Natural killer cell treated with Interleukin-12 subunit alpha and Interleukin-12 subunit beta and Interleukin-15 and Interleukin-18, amount 100 ng/mL, for 72 hours (primary cell): ENCODE measurements at places on chromosomes 6 and 20.

DNA sequence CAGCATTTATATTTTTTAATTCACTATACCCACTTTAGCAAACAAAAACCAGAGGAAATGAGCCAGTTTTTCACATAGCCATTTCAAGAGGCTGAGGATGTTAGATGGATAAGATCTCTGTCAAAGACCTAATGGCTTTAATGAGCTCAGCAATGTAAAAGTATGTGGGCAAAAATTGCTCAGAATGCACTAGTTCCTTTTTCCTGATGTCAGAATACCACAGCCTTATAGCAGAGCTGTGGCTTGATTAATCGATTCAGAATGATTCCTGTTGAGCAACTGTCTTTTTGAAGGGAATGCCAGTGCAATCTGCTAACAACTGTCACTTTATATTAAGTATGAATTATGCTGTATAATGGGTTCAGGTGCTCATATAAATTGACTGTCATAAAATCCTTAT is 100.6 kb upstream of the HIVEP1 start:
- no peak overlapping the region for H3K4me3 ChIP-seq
- peaks cover 18% of the 10 kb centered on the region for H3K27me3 ChIP-seq
- H3K36me3 ChIP-seq = no peaks in the 10 kb centered on the region
- no peak for DNase-seq
- peaks cover 3% of the 10 kb centered on the region for H3K4me1 ChIP-seq
- no peak overlapping the region for H3K27ac ChIP-seq

GRCh38 chr20:9321007-9321406 is 193.4 kb upstream of the LAMP5 start:
- no peak for DNase-seq
- H3K27me3 ChIP-seq = no peaks in the 10 kb centered on the region
- H3K4me1 ChIP-seq = peaks cover 15% of the 10 kb centered on the region
- H3K4me3 ChIP-seq = no peak overlapping the region

DNA sequence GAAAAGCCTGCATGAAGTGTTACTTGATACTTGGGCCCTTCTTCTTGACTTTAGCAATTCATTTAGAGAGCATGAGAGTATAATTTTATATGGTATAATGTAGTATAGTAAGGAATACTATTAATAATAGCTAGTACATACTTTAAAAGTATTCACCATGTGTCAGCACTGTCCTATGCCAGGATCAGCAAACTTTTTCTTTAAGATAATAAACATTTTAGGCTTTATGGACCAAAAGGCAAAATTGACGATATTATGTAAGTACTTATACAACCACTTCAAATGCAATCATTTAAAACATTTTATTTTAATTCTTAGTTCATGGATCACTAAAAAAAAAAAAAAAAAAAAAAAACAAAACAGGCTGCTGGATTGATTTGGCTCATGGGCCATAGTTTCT is 163.9 kb downstream of the IBTK start:
- H3K4me3 ChIP-seq = no peak overlapping the region
- H3K27ac ChIP-seq = no peak overlapping the region
- H3K27me3 ChIP-seq = no peaks in the 10 kb centered on the region
- no peaks in the 10 kb centered on the region for H3K36me3 ChIP-seq
- no peaks in the 10 kb centered on the region for H3K4me1 ChIP-seq

GRCh38 chr20:49526056-49526455 is 41.9 kb downstream of the PTGIS start:
- H3K27ac ChIP-seq = no peak overlapping the region
- peaks cover 5% of the 10 kb centered on the region for H3K36me3 ChIP-seq
- no peak overlapping the region for H3K4me3 ChIP-seq
- no peak for DNase-seq
- peaks cover 31% of the 10 kb centered on the region for H3K27me3 ChIP-seq

GRCh38 chr6:143429970-143430369 is 20.5 kb downstream of the ADAT2 start:
- no peaks in the 10 kb centered on the region for H3K36me3 ChIP-seq
- no peak for DNase-seq
- H3K27me3 ChIP-seq = no peaks in the 10 kb centered on the region
- no peaks in the 10 kb centered on the region for H3K4me1 ChIP-seq
- no peak overlapping the region for H3K27ac ChIP-seq

- DNase-seq = no peak
- no peak overlapping the region for H3K4me3 ChIP-seq
- no peaks in the 10 kb centered on the region for H3K36me3 ChIP-seq
- H3K27me3 ChIP-seq = peaks cover 55% of the 10 kb centered on the region
Measured at GRCh38 chr6:38968702-38969149, 79.9 kb upstream of the GLP1R start.

DNA sequence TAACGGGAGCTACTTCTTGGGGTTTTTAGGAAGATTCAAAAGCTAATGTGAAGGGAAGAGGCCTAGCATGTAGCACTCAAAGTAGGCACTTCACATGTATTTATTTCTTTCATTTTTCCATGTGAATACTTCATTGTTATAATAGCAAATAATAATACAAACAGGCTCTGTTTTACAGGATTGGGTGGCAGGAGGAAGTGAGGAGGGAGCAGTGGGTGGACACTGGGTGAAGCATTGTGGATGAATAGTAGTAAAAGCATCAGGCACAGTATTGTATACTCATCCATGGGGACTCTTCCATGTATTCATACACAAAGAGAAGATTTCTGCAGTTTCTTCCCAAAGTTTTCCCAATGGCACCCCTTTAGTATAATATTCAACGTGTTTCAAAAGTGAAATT is 38.4 kb upstream of the SNRPB2 start:
- DNase-seq = no peak
- H3K4me3 ChIP-seq = no peak overlapping the region
- H3K27me3 ChIP-seq = peaks cover 29% of the 10 kb centered on the region
- no peaks in the 10 kb centered on the region for H3K4me1 ChIP-seq

GRCh38 chr6:77340331-77340730 is 123.0 kb downstream of the HTR1B start:
- H3K36me3 ChIP-seq = peaks cover 4% of the 10 kb centered on the region
- H3K27me3 ChIP-seq = no peaks in the 10 kb centered on the region
- H3K27ac ChIP-seq = no peak overlapping the region

DNA sequence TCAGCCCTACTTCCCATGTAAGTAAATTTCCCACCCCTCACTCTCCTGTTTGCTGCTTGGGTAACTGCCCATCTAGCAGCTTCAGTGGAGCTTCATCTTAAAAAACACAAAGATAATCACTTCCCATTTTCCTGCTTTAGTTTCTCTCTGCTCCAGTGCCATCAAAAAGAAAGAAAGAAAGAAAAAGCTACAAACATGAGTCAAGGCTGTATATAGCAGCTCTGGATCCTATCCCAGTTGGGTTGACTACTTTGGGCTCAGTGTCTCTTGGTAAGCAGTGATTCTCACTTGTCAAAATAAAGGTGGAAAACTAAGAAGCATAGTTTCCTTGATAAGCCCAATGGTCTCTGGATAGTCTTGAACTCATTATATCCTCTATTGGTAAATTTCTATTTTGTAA is 48.7 kb upstream of the SRPK1 start:
- peaks cover 2% of the 10 kb centered on the region for H3K4me1 ChIP-seq
- H3K27ac ChIP-seq = no peak overlapping the region
- H3K4me3 ChIP-seq = no peak overlapping the region
- no peak for DNase-seq
- no peaks in the 10 kb centered on the region for H3K36me3 ChIP-seq
- H3K27me3 ChIP-seq = peaks cover 3% of the 10 kb centered on the region

GRCh38 chr20:38214256-38215193 is 46.0 kb downstream of the KIAA1755 start:
- DNase-seq = no peak
- no peak overlapping the region for H3K4me3 ChIP-seq
- H3K27me3 ChIP-seq = no peaks in the 10 kb centered on the region
- no peaks in the 10 kb centered on the region for H3K36me3 ChIP-seq
- H3K27ac ChIP-seq = no peak overlapping the region
- H3K4me1 ChIP-seq = no peaks in the 10 kb centered on the region

DNA sequence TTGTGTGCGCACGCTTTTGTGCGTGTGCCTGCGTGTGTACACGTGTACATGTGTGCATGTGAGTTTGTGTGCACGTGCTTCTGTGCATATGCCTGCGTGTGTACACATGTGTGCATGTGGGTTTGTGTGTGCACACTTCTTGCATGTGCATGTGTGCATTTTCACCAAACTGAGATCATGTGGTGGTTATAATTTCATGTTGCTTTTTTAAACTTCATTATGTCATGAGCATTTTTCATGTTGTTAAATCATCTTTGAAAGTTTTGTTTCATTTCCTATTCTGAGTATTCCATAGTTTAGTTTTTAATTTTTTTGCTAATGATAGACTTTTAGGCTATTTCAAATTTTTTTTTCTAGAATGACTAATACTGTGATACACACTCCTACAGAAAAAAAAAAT is 6.4 kb upstream of the CST3 start:
- no peak overlapping the region for H3K4me3 ChIP-seq
- no peak overlapping the region for H3K27ac ChIP-seq
- no peaks in the 10 kb centered on the region for H3K4me1 ChIP-seq
- no peaks in the 10 kb centered on the region for H3K36me3 ChIP-seq
- peaks cover 9% of the 10 kb centered on the region for H3K27me3 ChIP-seq

DNA sequence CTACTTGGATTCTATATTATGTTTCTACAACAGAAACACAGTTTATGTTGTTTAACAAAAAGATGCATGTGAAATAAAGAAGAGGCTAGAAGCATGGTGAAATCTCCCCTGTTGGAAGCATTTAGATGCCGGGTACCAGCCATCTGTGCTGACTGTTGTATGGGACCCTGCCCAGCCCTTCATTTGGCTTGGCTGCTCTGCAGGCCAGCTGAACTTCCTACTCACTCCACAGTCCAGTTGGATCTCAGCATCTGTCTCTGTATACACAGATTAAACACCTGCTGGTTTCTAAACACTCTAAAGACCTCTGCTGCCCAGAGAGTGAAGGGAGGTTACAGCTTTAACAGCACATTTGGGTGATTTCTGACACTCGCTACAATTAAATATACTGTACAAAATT is 228.3 kb downstream of the SLC35F1 start:
- no peaks in the 10 kb centered on the region for H3K36me3 ChIP-seq
- no peak for DNase-seq
- H3K27ac ChIP-seq = no peak overlapping the region
- H3K4me1 ChIP-seq = no peaks in the 10 kb centered on the region
- no peak overlapping the region for H3K4me3 ChIP-seq
- peaks cover 6% of the 10 kb centered on the region for H3K27me3 ChIP-seq

DNA sequence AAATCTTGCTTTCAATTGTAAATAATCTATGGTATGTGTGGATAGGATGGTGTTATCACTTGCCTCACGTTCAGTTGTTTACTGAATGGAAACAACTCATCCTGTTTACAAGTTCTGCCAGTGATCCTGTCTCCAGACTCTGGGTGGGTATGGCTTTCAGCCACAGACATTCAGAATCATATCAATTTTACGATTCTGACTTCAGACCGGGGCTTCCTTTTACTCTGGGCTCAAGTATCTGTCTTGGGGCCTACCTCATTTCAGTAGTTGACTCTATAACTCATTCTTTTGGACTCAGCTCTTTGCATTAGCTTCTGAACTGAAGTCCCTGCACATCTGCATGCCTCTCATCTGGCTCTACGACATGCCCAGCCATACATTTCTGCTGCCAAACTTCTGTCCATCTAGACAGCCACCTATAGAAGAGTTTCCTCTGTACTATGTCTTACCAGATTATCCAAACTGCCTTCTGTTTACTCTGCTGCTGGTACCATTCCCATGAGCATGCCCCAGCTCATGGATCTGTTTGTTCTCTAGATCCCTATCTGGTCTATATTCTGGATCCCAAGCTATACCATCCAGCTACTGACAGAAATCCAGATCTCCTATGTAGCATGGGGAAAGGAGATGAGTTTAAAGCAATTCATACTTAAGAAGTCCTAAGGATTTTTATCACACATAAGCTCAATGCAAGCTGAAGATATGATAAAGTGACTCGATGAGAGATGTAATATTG is 34.3 kb downstream of the FYN start:
- no peaks in the 10 kb centered on the region for H3K27me3 ChIP-seq
- peak overlapping the region; percentile 83 for H3K4me3 ChIP-seq
- H3K36me3 ChIP-seq = peaks cover 5% of the 10 kb centered on the region
- H3K4me1 ChIP-seq = peaks cover 25% of the 10 kb centered on the region

DNA sequence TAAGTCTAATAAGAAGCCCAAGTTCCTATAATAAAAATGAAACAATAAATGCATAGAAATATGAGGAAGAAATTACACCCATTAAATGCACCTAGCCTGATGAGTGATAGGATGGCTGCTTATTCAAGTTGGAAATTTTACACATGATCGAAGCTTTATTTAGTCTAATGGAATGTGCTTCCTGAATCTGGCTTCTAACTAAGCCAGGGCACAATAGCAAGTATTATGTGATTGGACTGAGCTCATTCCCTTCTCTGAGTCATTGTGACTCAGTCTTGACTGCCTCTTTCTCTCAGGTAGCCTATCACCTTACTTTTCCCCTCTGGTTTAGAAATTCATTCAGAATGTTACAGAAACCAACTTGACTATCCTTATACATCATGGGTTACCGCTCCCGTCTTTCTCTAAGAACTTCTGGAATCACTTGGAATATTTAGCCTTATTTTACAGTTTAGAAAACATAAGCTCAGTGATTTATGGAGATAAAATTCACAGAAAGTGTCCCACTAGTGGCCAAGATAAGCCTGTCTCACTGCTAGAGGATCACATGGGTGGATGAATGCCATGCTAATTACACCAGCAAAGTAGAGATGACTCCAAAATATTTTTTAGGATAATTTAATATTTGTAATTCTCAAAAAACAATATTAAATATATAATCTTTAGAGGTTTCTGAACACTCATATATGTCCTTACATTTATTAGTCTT is 505.3 kb upstream of the JAG1 start:
- H3K27ac ChIP-seq = no peak overlapping the region
- no peaks in the 10 kb centered on the region for H3K27me3 ChIP-seq
- no peak overlapping the region for H3K4me3 ChIP-seq

DNA sequence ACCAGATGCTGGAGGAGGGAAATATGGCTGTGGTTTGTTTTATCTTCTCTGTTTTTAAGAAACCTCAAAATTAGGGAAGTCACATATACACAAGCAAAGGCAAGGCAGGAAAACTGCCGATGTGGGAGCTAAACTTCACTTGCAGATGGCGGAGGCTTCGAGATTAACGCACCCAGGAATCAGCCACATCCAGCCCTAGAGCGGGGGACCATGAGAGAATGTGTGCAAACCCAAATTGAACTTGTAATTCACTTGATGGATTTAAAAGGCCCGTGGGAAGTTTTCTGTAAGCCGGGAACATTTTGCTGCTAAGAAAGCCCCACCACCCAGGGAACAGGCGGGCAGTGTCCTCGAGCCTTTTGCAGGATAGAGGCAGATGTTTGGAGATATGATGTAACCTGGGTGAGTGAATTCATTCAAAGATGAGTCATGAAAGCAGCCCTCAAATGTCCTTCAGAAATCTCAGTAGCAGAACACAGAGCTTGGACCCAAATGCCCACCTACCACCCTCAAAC is 39.9 kb downstream of the PREX1 start:
- H3K27me3 ChIP-seq = no peaks in the 10 kb centered on the region
- H3K4me3 ChIP-seq = peak overlapping the region; percentile 70
- H3K4me1 ChIP-seq = peaks cover 78% of the 10 kb centered on the region
- H3K36me3 ChIP-seq = no peaks in the 10 kb centered on the region

DNA sequence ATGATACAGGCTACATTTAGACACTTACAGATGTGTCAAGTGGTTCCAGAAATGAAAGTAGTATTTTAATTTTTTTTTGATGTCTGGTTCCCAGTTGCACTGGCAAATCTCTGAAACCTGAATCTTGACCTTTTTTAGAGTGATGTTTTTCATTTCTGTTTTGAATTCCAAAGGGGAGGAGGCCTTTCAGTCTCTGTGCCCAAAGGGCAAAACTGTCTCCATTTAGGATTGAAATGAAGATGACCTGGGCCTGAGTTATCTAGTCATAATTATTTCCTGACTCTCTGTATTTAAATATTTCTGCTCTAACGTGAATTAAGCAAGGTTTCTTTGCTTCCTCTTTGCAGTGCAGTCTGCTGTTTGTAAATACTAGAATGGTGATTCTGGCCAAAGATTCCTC is 252.9 kb upstream of the ZFP64 start:
- H3K27ac ChIP-seq = no peak overlapping the region
- H3K36me3 ChIP-seq = no peaks in the 10 kb centered on the region
- DNase-seq = no peak
- H3K27me3 ChIP-seq = peaks cover 13% of the 10 kb centered on the region
- no peak overlapping the region for H3K4me3 ChIP-seq
- H3K4me1 ChIP-seq = no peaks in the 10 kb centered on the region
